ENCODE measurements at places on chromosomes 4 and X. TPM values are rescaled to one million over a fixed set of nuclear protein-coding genes. Genes with fewer than 3 reads are reported as not detected.

The GLUD2 gene
- total RNA-seq, result 0.72 TPM

The FRAS1 gene
- 9.1 TPM for total RNA-seq

The GABRQ gene
- 0.22 TPM for total RNA-seq

The MMRN1 gene
- total RNA-seq, result not detected

The MAML3 gene
- total RNA-seq, result 1.0 TPM

The NDNF gene
- total RNA-seq, result 0.46 TPM

The NAT8L gene
- 2.0 TPM for total RNA-seq

The AFP gene
- total RNA-seq, result 0.22 TPM

The PUDP gene
- total RNA-seq, result 13.3 TPM

The SHOX gene
- not detected for total RNA-seq

The BMPR1B gene
- total RNA-seq, result 2.0 TPM

The CHRDL1 gene
- total RNA-seq, result 56.2 TPM

The FRMPD3 gene
- total RNA-seq, result under 0.01 TPM

The GATA1 gene
- total RNA-seq, result not detected

The MSX1 gene
- 1.6 TPM for total RNA-seq

The CHRNA9 gene
- total RNA-seq, result not detected

The ABLIM2 gene
- not detected for total RNA-seq

The PDZD4 gene
- total RNA-seq, result 0.17 TPM

The XG gene
- not detected for total RNA-seq

The CFAP47 gene
- not detected for total RNA-seq

The CXCR3 gene
- total RNA-seq, result not detected

The WDFY3 gene
- total RNA-seq, result 23.6 TPM

The IBSP gene
- not detected for total RNA-seq

The SMR3B gene
- total RNA-seq, result not detected

The COL25A1 gene
- total RNA-seq, result 0.65 TPM

The ARR3 gene
- total RNA-seq, result not detected

The SPIN2B gene
- total RNA-seq, result 6.7 TPM

The VSIG1 gene
- 0.36 TPM for total RNA-seq

The SAGE1 gene
- not detected for total RNA-seq

The HHIP gene
- 1.7 TPM for total RNA-seq

The SCRG1 gene
- not detected for total RNA-seq

The CCKAR gene
- not detected for total RNA-seq

The TMEM150C gene
- 2.9 TPM for total RNA-seq

The TXK gene
- 2.0 TPM for total RNA-seq

The DRP2 gene
- total RNA-seq, result 0.86 TPM

The HSD17B13 gene
- not detected for total RNA-seq

Data from epithelial cell of proximal tubule (primary cell).